ENCODE measurements at places on chromosomes 7 and 10.

- DNase-seq, result no peak
Observed at GRCh38 chr7:1134951-1135350, 25.0 kb downstream of the ZFAND2A start.

- DNase-seq, result no peak
Observed at GRCh38 chr10:32988604-32989003, 30.6 kb upstream of the ITGB1 start.

DNA sequence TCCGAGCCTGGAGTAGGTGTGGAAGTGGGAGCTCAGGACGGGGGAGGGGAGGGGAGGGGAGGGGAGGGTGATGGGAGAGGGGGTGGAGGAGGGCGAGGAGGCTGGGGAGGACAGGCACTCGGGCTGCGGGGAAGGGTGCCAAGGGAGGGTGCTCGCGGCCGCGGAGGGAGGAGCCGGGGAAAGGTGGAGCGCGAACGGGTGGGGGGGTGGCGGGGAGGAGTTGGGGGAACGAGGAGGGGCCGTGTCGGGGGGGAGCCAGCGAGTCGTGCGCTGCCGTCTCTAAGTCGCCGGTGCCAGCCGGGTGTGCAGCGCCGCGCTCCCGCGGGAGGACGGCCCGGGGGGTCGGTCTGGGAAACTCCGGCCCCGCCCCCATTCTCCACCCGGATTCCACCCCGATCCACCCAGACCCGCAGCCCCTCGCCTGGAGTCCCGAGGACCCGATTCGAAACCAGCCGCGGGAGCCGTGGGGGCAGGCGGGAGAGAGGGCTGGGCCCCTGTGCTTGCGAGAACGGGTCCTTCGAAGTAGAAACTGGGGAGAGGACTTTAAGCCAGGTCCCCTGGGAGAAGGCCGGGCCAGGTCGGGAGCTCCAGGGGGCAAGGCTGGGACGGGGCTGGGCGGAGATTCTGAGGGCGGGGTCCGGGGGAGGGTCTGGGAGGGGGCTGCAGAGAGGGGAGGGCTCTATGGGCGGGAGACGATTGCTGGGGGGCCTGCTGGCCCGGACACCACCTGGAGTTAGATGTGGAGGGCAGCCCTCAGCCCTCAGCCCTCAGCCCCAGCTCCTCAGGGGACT lies at the start of gene ZNF467:
ZNF467 (minus strand) TSS at position 143 of the 791 bp plus-strand sequence. CDS start 2,556 bp downstream, outside the sequence.
- DNase-seq, result no peak

DNA sequence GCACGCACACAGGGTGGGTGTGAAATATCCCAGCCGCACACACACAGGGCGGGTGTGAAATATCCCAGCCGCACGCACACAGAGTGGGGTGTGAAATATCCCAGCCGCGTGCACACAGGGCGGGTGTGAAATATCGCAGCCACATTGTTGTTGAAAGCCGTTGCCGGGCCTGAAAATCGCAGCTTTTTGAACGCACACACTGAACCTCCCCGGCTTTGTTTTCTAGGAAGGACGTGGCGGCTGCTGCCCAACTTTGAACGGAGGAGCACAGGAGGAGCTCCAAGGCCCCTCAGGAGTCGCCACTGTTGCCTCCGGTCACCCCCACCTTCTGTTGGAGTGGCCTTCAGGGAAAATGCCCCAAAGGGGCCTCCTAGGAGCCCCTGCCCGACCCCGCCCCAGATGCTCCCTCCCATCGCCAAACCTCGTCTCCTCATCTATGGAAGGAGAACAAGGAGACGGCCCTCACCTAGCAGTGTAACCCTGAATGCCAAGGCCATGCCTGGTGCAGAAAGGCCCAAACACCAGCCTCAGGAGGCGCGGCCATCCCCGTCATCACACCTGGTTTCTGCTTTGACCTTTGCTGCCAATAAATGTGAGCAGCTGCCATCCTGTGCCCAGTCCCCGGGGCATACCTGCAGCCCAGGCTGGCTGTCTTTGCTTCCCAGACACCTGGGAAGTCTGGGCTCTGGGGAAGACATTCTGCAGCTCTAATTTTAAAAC lies 318.6 kb downstream of the PTPRN2 start:
- no peak for DNase-seq

GRCh38 chr7:45670717-45671116 lies 96.5 kb downstream of the ADCY1 start:
- DNase-seq, result no peak

- no peak for DNase-seq
Observed at GRCh38 chr7:88665892-88666514, 93.5 kb upstream of the ZNF804B start.

All from cortex of kidney (tissue), 1 donor.